Aorta (tissue), 5 donors: ENCODE measurements at places on chromosomes 2 and 18.

DNA sequence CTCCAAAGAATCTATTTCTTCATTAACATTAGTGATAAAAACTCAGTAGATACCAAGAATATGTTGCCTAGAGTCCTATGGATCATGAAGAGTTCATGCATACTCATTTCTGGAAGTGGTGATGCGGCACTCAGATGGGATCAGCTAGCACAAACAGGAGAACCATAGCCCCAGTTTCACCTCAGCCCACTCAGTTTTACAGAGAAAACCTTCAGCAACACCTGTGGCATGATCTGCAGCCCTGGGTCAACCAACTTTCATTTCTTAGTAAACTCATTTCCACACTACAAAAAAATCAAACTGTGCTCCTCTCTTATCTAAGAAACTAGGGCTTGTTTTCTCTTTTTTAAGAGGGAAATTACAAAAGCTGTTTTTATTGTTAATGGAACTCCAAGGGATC, 569.4 kb downstream of the CCDC85A start:
- no peaks in the 10 kb centered on the region for H3K36me3 ChIP-seq
- H3K27me3 ChIP-seq: no peaks in the 10 kb centered on the region
- H3K4me3 ChIP-seq: no peak overlapping the region
- H3K27ac ChIP-seq: no peak overlapping the region
- H3K4me1 ChIP-seq: no peaks in the 10 kb centered on the region

DNA sequence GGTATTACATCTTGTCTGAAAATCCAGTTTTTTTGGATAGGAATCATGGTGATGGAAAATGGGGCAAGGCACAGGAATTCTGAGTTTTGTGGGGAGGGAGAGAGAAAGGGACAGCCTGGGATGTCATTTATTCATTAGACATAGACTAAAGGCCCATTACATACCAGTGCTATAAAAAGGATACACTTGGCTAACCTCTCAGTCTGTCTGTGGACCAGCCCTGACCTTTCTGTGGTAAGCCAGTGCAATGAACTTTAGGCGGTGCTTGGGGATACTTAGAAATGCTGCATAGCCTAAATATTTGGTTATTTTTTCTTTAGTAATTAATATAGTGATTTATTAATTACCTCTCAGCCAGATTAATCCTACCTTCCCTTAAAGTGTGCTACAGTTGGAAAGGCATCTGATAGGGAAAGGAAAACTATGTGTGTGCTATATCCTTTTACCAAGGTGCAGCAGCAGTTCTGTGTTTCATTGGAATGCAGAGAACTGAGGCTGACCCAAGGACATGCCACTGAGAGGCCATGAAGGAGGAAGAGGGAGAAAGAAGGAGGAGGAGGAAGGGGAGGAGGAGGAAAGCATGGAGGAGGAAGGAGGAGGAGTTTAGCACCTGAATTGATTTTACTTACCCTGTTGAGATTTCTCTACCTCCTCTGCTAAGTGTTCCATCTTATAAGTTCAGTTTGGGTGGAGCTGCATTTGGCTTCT, 37.5 kb downstream of the KCNS3 start:
- H3K27me3 ChIP-seq: no peaks in the 10 kb centered on the region
- no peak overlapping the region for H3K4me3 ChIP-seq
- no peak for DNase-seq
- peaks cover 3% of the 10 kb centered on the region for H3K4me1 ChIP-seq

DNA sequence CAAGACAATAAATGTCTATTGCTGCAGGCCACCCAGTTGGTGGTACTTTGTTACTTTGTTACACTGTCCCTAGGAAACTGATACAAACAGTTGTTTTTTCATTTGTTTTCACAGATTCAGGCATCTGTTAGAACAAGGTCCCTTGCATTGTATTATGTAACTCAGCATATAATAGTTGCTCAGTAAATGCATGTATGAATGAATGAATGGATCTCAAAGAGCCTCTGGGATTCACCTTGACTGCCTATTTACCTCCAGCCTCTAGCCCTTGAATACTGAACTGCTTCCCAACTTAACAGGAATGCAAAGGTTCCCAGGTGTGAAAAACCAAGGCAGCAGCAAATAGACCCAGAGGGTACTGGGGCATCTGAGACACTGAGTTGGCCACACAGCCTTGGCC, 27.4 kb upstream of the NEB start:
- no peaks in the 10 kb centered on the region for H3K36me3 ChIP-seq
- no peaks in the 10 kb centered on the region for H3K27me3 ChIP-seq
- no peaks in the 10 kb centered on the region for H3K4me1 ChIP-seq

- no peaks in the 10 kb centered on the region for H3K36me3 ChIP-seq
- no peak overlapping the region for H3K27ac ChIP-seq
- peaks cover 8% of the 10 kb centered on the region for H3K4me1 ChIP-seq
- no peak overlapping the region for H3K4me3 ChIP-seq
- no peak for DNase-seq
These were observed 137.6 kb downstream of the MYO1B start for GRCh38 chr2:191382801-191383200.

DNA sequence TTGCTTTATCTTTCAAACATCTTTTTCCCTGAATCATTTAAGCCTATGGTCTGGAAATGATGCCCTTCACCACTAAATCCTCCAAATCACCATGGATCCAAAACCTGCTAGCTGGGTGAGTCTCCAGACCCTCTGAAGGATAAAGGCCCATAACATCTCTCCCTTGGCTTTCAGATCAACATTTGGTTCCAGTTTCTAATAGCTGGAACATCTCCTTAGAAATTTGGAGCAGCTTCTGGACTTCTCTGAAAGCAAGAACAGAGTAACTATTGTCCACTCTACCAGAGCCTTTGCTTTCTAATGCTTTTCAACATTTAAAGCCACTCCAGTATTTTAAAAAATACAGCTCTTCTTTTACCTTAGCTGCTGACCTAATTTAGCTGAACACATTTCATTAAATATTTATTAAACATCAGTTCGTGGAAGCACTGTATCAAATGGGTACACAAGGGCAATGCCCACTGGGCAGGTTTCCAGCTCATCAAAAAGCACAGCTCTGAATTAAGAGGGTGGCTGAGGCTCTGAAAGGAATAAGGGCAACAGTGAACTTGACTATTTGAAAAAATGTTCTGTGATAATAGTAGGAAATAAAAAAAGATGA, 75.3 kb downstream of the GALNT3 start:
- no peaks in the 10 kb centered on the region for H3K36me3 ChIP-seq
- no peak overlapping the region for H3K27ac ChIP-seq
- no peak for DNase-seq
- no peak overlapping the region for H3K4me3 ChIP-seq

DNA sequence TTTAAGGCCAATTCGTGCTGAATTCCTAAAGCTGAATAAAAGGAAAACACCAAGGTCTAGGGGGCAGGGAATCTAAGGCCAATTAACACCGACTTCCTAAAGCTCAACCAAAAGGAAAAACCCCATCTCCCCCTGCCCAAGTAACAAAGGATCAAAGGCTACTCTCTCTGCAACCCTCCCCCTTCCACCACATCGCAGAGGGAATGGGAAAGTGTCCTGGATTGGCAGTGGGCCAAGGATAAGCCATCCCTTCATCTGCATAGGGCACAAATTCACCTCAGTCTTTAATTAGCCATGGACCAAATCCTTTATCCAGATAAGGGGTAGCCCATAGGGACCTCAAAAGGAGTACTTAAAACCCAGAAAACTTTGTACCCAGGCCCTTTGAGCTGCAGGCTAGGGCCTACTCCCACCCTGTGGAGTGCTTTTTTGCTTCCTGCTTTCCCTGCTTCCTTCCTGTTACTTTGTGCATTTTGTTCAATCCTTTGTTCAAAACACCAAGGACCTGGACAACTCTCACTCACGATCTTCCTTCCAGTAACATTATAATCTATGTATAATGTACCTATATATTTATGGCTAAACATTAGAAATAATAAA, 2119.8 kb upstream of the CELF4 start:
- H3K4me3 ChIP-seq: no peak overlapping the region
- no peak overlapping the region for H3K27ac ChIP-seq
- H3K36me3 ChIP-seq: no peaks in the 10 kb centered on the region

GRCh38 chr2:131542438-131543384, 15.0 kb downstream of the CCDC74A start:
- no peaks in the 10 kb centered on the region for H3K27me3 ChIP-seq
- no peak for DNase-seq
- H3K4me1 ChIP-seq: no peaks in the 10 kb centered on the region
- no peaks in the 10 kb centered on the region for H3K36me3 ChIP-seq
- no peak overlapping the region for H3K27ac ChIP-seq

GRCh38 chr18:79402209-79402576, 6.5 kb downstream of the NFATC1 start:
- DNase-seq: peak; percentile 42
- no peaks in the 10 kb centered on the region for H3K4me1 ChIP-seq
- H3K27ac ChIP-seq: no peak overlapping the region

DNA sequence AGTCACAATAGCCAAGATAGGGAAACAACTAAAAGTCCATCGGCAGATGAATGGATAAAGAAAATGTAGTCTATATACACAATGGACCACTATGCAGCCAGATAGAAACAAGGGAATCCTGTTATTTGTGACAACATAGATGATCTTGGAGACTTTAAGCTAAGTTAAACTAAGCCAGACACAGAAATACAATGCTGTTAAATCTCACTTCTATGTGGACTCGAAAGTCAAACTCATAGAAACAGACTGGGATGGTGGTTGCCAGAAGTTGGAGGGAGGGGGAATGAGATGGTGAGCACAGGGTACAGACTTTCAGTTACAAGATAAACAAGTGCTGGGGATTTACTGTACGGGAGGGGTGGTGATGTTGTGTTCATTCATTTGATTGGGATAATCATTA, 5.4 kb upstream of the CNDP1 start:
- no peaks in the 10 kb centered on the region for H3K4me1 ChIP-seq
- no peaks in the 10 kb centered on the region for H3K36me3 ChIP-seq
- no peaks in the 10 kb centered on the region for H3K27me3 ChIP-seq
- no peak overlapping the region for H3K4me3 ChIP-seq

GRCh38 chr2:64114912-64115277, 29.3 kb downstream of the PELI1 start:
- H3K27me3 ChIP-seq: no peaks in the 10 kb centered on the region
- peaks cover 4% of the 10 kb centered on the region for H3K4me1 ChIP-seq
- no peak overlapping the region for H3K27ac ChIP-seq
- DNase-seq: no peak
- no peak overlapping the region for H3K4me3 ChIP-seq

GRCh38 chr2:195562570-195563566, 94.2 kb upstream of the SLC39A10 start:
- H3K27me3 ChIP-seq: no peaks in the 10 kb centered on the region
- no peak for DNase-seq
- H3K4me1 ChIP-seq: no peaks in the 10 kb centered on the region
- H3K4me3 ChIP-seq: no peak overlapping the region
- no peaks in the 10 kb centered on the region for H3K36me3 ChIP-seq
- H3K27ac ChIP-seq: no peak overlapping the region

- H3K4me3 ChIP-seq: no peak overlapping the region
- no peak overlapping the region for H3K27ac ChIP-seq
- H3K36me3 ChIP-seq: no peaks in the 10 kb centered on the region
- DNase-seq: no peak
- no peaks in the 10 kb centered on the region for H3K27me3 ChIP-seq
These were observed 214.7 kb downstream of the SS18 start for GRCh38 chr18:25875551-25876240.

DNA sequence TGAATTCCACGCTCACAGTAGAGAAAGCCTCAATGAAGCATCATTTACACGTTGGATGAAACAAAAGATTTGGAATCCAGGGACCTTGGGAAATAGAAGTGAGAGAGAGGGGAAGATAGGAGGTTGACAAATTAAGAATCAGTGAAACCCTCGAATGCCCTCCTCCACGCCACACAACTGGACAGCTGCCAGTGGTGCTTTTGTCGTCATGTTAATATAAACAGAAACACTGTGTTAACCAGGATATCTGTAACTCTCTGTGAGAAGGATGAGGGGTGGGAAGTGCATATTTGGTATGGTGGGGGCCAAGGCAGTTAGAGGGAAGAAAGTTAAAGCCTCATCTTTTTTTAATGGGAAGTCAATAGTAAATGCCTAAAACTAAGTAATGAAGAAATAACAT, 108.7 kb downstream of the GFPT1 start:
- no peak overlapping the region for H3K4me3 ChIP-seq
- H3K4me1 ChIP-seq: no peaks in the 10 kb centered on the region
- no peaks in the 10 kb centered on the region for H3K27me3 ChIP-seq
- no peak for DNase-seq
- H3K36me3 ChIP-seq: no peaks in the 10 kb centered on the region

GRCh38 chr18:22541232-22541631, 123.5 kb upstream of the CTAGE1 start:
- DNase-seq: no peak
- H3K4me1 ChIP-seq: peaks cover 7% of the 10 kb centered on the region
- no peak overlapping the region for H3K27ac ChIP-seq
- H3K27me3 ChIP-seq: no peaks in the 10 kb centered on the region
- no peaks in the 10 kb centered on the region for H3K36me3 ChIP-seq
- H3K4me3 ChIP-seq: no peak overlapping the region

DNA sequence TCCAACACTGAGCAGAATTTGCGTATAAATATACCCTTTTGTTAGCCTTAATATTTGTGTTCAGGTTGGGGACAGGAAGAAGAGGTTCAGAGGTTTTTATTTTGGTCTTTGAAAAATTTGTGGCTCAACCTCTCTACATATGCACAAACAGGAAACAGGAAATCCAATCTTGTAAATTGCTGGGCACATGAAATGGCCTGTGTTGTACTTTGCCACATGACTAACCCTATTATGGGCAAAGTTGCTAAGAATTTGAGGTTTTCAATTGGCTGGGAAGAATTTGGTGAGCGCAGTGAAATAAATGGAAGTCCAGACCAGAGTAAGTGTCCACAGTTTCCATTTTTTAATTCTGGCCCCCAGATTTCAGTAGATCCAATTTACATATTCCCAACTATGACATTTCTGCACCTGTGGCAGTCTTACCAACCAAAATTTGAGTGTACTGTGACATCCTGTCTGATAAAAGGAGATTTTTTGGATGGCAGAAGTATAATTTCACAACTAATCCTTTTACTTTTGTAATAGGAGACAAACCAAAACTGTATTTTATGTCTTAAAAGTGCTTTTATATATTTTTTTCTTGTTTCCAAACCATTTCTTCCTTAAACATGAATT, 63.6 kb downstream of the COX7A2L start:
- H3K27ac ChIP-seq: no peak overlapping the region
- H3K4me1 ChIP-seq: no peaks in the 10 kb centered on the region
- H3K27me3 ChIP-seq: no peaks in the 10 kb centered on the region
- H3K36me3 ChIP-seq: peaks cover 3% of the 10 kb centered on the region
- DNase-seq: no peak

DNA sequence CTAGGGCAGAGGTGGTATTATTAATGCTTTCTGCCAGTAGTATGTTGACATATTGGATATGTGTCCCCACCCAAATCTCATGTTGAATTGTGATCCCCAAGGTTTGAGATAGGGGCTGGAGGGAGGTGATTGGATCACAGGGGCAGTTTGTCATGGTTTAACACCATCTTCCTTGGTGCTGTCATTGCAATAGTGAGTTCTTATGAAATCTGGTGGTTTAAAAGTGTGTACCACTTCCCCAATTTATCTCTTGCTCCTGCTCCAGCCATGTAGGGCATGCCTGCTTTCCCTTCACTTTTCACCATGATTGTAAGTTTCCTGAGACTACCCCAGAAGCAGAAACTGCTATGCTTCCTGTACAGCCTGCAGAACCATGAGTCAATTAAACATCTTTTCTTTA, 47.1 kb upstream of the THSD7B start:
- no peaks in the 10 kb centered on the region for H3K27me3 ChIP-seq
- no peak overlapping the region for H3K4me3 ChIP-seq
- no peak for DNase-seq
- no peaks in the 10 kb centered on the region for H3K36me3 ChIP-seq
